ENCODE measurements at places on chromosomes 6 and 20.
A peak's percentile ranks its signal among the peaks of the same experiment; 100 is the strongest.

DNA sequence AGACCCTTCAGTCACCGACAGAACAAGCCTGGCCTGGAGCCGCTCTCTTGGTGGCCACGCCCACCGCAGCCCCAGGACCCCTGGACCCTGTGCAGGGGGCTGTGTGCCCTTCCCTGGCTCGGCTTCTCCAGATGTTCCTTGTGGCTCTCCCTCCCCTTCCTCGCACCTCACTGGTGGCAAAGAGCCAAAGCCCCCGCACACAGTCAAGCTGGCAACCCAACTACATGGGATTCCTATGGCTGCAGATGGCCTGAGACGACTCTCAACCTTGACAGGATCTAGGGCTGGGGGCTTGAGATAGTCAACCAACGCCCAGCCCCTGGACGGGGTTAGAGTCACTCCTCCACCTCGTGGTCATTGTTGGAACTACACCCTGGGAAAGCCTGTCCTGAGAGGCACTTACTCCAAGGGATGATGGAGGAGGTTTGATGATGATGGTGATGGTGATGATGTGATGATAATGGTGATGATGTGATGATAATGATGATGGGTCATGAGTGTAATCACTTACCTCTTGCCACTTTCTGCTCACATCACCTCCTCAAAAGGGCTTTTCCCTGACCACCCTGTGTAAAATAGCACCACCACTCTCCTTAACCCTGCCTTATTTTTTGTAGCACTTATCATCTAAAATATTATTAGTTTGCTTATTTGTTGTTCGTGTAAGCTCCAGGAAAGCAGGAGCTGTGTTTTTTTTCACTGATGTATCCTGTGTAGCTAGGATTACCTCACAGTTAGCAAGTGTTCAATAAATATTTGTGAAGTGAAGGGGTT lies 278.4 kb downstream of the LRFN2 start:
- DNase-seq: peak; percentile 33

GRCh38 chr6:106572875-106573585 lies 56.3 kb downstream of the RTN4IP1 start:
- no peak for DNase-seq

GRCh38 chr6:53282741-53283140 lies 66.0 kb downstream of the ELOVL5 start:
- no peak for DNase-seq

DNA sequence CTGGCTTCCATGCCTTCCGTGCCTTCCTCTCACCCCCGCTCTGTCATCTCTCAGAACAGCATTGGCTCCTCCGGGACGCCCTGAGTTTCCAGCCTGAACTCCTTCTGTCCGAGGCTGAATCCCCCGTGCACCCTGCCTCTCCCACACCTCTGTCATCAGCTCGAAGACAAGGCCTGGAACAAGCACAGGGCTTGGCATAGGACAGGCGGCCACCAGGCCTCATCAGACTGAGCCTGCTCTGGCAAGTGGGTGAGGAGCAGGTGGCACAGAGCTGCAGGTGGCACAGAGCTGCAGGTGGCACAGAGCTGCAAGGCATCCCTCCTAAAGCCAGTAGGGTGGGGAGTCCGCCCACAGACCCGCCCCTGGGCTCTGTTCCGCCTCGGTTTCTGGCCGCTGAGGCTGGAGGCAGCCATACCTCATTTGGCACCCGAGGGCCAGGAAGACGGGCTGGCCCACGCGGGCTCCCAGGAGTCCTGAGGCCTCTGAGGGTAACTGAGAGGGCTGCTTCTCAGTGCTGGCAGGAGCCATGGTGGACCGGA lies 60.2 kb downstream of the EZR start:
- no peak for DNase-seq

DNA sequence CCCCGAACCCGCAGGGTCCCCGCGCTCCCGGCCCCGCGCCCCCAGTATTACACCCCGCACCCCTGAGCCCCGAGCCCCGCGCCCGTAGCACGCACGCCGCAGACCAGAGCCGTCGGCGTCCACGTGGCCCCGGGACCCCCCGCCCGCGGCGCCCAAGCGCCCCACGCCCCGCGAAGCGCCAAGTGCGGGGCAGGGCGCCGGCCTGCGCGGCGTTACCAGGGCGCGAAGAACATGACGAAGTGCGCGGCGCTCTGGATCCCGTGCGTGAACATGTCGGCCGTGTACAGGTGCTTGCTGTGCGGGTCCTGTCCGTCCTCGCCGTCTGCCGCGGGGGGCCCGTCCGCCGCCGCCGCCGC lies 312 bp downstream of the TXNDC5 start:
- DNase-seq: no peak

GRCh38 chr20:53180928-53181362 lies 208.8 kb downstream of the TSHZ2 start:
- DNase-seq: no peak

DNA sequence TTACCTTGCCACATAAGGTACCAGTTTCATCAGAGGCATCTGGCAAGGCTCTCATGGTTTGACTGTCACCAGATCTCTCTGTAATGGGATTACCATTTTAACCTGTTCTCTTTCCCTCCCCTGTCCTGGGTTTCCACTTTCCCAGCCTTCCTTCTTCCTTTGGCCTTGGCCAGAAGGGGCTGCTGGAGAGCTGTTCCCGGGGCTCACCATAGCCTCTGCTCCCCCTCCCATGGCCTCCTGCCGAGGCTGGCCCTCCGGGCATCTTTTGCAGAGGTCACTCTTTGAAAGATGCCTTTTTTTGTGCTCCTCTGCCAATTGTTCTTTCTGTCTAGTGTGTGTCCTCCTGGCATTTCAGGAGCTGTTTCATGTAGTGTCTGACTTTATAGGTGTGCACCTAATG lies 100.7 kb upstream of the SCP2D1 start:
- no peak for DNase-seq

DNA sequence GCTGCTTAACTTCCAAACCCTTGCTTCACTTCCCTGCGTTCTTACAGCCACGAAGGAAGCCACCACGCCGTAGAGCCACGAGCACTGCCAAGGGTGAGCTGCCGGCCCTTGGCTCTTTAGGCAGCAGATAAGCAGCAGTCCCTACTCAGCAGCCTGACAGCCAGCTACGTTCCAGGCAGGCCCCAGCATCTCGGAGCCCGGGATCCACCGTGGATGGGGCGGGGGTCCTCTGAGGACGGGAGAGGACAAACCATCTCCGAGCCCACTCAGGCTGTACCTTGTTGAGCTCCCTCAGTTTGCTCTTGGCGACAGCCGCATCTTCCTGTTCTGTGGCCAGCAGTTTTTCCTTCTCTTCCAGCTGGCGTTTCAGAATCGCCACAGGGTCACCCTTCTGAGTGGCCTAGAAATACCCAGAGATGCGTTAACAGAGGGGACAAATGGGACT lies 40.5 kb downstream of the RRBP1 start:
- no peak for DNase-seq

- DNase-seq: no peak
These were observed 222.5 kb downstream of the FRK start for GRCh38 chr6:115838216-115838615.

DNA sequence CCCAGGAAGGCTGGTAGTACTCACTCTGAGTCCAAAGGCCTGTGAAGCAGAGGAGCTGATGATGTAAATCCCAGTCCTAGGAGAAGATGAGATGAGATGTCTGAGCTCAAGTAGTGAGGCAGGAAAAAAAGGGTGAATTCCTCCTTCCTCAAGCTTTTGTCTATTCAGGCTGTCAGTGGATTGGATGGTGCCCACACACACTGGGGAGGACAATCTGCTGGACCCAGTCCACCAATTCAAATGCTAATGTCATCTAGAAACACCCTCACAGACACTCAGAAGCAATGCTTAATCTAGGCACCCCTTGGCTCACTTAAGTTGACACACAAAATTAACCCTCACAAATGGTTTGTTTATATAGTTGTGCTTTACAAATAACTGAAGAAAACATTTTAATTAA lies 94.6 kb downstream of the CD109 start:
- no peak for DNase-seq
